Non-pigmented ciliary epithelial cell (primary cell): ENCODE measurements at places on chromosomes 6 and 20.

- no peak for DNase-seq
These were observed 6.7 kb downstream of the HLA-E start for GRCh38 chr6:30495993-30496392.

DNA sequence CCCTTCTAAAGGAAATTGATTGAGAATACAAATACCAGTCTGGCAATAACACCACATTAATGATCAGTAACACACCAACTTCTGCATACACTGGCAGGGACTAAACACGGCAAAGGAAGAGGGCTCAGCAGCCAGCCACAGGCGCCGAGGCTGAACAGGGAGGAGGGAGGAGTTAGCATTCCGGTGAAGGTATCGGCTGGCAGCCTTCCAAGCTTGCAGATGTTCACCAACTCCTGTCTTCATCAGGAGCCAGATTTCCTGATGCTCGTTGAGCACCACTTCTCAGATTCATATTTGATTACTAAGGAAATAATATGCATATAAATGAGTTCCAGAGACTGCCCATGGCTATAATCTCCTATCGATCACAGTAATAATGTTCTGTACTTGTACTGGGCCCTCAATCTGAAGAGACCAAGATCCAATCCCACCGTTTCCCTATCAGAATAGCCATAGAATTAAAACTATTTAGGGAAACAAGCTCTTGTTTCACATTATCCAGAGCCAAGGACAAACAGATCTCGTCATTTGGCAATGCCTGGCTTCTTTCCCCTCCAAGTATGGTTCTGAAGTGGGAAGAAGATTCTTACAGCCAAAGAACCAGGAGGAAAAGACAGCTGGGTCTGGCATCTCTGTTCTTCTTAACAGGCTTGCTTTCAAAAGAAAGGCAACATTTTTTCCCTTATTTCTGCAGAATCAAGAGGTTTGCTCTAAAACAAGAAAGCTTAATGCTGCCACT, 42.2 kb downstream of the GFOD1 start:
- DNase-seq, result no peak

- no peak for DNase-seq
These were observed 5.1 kb downstream of the C6orf132 start for GRCh38 chr6:42137194-42137753.

DNA sequence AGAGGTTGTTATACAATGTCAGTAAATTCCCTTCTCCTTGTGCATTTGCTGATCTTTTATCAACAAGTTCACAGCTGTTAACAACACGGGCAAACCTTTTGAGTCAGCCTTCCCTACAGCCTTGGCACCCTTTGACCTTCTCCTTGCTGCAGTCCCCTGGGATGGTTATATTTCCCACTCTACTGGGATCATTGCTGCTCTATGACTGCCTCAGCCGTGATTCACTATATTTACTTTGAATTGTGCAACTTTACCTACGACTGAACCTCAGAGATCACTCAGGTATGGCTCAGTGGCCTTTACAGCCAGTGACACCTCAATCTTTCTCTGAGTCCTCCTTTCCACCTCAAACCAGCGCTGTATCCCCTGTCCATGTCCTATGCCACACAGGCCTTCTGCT, 1293.3 kb downstream of the EPHA7 start:
- no peak for DNase-seq
